ENCODE measurements at places on chromosomes 3 and 15.

DNA sequence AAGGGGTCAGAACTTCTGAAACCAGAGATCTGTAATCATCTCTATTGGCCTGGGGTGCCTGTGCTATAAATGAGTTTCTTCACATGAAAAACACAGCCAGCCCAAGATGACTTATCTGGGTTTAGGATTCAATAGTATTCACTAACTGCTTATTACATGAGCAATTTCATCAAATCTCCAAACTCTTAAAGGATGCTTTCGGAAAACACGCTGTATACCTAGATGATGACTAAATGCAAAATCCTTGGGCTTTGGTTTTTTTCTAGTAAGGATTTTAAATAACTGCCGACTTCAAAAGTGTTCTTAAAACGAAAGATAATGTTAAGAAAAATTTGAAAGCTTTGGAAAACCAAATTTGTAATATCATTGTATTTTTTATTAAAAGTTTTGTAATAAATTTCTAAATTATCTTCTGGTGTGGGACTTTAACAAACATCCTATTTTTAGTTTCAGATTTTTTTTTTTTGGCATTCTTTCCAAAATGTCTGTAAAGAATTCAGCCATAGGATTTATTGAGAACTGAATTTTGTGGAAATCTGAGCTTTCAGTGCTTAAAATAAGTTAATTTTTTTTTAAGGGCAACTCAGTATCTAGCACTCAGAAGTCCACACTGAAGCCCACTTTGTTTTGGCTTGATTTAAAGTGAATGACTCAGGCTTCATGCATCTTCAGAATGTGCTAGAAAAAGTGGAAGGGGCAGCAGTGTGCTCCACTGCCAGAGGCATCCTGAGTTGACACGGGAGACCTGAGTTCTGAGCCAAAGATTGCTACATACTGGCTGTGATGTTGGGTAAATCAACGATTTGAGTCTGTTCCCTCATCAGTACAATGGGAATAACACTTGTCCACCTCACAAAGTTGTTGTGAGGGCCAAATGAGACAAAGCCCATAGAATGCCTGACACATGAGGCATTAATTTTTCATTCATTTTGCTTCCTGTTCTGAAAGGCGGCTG lies 18.7 kb downstream of the TMEM43 start:
- no peak for DNase-seq

GRCh38 chr15:92121047-92121446 lies 267.5 kb downstream of the SLCO3A1 start:
- DNase-seq = no peak

- no peak for DNase-seq
These were observed 11.9 kb downstream of the KCNAB1 start for GRCh38 chr3:156132313-156132712.

- no peak for DNase-seq
These were observed 44.4 kb downstream of the MUC20 start for GRCh38 chr3:195764961-195765706.

DNA sequence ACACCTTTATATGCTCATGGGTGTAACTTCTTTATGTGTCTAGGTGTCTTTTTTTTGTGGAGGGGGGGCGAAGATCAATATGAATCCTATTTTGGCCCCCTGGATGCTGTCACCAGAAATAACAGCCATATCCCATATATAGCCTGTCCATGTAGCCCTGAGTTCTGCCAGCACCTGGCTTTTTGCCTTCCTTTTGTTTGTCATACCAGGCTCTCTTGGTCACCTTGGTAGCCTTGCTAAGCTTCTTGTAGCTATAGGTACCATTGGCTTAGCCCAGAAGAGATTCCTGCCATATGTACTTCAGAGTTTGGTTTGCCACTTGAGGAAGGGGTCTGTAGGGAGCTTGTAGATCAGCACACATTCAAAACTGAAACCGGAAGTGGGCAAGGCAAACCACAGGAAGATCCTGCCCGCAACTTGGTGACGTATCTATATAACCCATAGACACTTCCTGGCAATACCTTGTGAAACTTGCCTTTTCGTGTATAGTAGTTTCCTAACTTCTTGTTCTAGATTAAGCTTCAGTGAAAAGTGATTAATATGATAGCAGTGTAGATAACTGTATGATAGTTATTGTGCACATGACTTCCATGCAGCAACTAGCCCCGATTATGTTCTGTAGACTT lies 11.9 kb downstream of the RASA2 start:
- DNase-seq = no peak

DNA sequence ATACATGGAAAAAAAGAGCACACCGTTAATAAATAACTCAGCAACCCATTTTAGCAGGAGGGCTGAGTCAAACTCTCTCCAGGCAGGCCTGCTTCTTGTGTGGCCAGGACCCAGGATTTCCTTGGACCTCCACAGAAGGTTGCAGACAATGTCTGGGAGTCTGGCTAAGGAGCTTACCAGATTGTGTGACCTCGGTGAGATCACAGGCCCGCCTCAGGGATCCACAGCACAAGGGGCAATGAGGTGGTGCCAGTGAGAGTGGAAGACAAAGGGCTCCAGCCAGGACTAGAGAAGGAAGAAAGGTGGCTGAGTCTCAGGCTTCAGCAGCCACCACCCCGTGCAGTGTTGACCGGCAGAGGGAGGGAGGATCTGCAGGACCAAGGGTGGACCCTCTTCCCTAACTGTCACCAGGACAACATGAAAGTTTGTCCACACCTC lies 32.2 kb upstream of the SEC22A start:
- DNase-seq = no peak

DNA sequence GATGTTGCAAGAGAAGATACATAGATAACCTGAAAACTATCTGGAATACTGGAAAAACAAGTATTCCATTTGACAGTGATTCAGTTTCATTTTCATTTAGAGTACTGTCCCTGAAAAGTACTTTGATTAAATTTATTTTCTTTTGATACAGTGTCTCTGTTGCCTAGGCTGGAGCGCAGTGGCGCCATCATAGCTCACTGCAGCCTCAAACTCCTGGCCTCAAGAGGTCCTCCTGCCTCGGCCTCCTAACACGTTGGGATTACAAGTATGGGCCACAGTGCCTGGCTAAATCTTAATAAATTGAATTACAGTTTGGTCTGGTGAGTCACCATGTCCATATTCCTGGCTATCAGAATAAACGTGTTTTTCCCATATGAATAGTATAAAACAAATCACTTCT lies 1.6 kb upstream of the LEO1 start:
- DNase-seq = no peak

DNA sequence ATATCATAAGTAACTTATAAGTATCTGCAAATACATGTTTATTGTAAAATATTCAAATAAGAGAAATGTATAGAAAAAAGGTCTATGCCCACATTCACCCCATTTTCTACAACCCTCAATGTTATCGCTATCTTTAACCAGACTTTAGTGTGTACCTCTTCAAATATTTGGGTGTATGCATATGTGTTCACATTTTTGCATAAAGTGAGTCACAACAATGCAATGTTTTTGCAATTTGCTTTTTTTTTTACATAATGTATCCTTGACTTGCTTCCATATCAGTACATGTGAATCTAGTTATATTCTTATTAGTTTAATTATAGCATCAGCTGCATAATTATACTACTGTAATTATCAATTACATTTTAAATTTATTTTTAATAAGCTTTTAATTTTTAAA lies 117.3 kb upstream of the LYSMD4 start:
- DNase-seq = no peak

DNA sequence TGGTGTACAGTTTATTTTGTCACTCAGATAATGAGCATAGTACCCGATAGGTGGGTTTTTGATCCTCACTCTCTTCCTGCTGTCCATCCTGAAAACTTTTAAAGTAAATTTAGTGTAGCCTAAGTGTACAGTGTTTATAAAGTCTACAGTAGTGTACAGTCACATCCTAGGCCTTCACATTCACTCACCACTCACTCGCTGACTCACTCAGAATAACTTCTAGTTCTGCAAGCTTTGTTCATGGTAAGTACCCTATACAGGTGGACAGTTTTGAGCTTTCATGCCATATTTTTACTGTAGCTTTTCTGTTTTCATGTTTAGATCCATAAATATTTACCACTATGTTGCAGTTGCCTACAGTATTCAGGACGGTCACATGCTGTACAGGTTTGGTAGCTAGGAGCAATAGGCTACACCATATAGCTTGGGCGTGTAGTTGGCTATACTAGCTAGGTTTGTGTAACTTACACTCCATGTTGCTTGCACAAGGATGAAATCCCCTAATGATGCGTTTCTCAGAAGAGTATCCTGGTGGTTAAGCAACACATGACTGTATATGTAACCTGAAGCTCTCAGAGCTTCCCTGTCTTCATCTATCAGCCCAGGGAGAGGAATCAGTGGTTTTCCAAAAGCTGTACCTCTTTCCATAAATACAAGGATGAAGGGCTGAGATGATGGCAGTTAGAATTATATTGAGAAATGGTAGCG lies 87.6 kb upstream of the SLC25A26 start:
- DNase-seq = no peak

GRCh38 chr15:74829991-74830390 lies 3.6 kb downstream of the CPLX3 start:
- DNase-seq = no peak

DNA sequence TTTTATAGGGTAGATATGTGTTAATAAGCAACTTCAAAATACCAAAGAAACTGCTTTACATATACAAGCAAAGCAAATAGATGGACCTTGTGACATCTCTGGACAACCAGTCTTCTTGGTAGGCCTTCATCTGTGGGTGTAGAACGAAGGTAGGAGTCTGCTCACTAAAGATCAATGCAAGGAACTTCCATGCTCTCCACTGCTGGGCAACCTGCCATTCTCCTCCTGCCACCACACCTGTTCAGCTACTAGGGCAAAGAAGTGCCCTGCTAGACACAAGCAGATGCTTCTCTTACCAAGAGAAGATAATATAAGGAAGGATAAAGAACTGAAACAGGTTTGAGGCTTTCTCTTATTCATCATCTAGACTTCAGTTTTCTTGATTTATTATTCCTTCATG lies 12.6 kb downstream of the PPARG start:
- DNase-seq = no peak

DNA sequence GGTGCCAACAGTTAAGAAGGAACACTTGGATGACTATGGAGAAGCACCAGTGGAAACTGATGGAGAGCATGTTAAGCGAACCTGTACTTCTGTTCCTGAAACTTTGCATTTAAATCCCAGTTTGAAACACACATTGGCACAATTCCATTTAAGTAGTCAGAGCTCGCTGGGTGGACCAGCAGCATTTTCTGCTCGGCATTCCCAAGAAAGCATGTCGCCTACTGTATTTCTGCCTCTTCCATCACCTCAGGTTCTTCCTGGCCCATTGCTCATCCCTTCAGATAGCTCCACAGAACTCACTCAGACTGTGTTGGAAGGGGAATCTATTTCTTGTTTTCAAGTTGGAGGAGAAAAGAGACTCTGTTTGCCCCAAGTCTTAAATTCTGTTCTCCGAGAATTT lies 3.0 kb downstream of the SKIL start:
- no peak for DNase-seq

- no peak for DNase-seq
These were observed 159.8 kb downstream of the RBMS3 start for GRCh38 chr3:29440413-29441305.

GRCh38 chr3:195806211-195806915 lies 5.4 kb downstream of the MUC4 start:
- DNase-seq = no peak

DNA sequence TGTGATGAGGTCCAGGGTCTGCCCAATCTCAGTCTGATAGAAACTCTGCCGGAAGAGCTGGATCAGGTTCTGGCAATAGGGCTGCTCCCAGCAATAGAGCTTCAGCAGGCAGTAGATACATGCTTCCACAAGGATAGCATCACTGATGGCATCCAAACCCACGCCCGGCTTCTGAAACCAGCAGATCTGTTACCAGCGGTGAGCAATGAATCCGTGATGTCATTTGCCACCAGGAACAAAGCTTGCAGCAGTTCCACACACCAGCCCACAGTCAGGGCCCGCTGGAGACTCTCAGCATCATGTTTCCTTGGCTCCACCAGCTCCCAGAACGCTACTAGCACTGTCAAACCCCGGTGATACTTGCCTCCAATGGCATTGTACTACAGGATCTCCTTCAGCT lies 19.3 kb upstream of the TTBK2 start:
- no peak for DNase-seq

GRCh38 chr3:186258968-186259367 lies 103.1 kb downstream of the DGKG start:
- no peak for DNase-seq

GRCh38 chr3:65783117-65783516 lies 255.6 kb downstream of the MAGI1 start:
- DNase-seq = no peak

Measured in omental fat pad (tissue), 4 donors.